ENCODE measurements at places on chromosomes 1 and 21.

DNA sequence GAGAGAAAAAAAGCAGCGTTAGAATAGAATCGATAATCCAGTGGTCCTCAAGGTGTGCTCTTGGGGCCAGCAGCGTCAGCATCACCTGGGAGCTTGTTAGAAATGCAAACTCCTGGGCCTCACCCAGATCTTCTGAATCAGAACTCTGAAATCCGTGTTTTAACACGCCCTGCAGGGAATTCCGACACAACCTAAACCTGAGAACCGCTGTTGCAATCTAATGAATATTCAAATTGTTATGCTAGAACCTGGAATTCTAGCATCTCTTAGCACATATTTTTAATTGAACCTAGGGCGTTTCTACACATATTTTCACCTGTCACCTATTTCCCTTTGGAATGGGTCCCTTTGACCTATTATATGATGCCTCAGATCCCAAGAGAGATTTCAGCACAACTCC lies 175.7 kb downstream of the PSMG1 start:
- DNase-seq: no peak

GRCh38 chr1:8047686-8048445 lies 21.8 kb upstream of the ERRFI1 start:
- no peak for DNase-seq

DNA sequence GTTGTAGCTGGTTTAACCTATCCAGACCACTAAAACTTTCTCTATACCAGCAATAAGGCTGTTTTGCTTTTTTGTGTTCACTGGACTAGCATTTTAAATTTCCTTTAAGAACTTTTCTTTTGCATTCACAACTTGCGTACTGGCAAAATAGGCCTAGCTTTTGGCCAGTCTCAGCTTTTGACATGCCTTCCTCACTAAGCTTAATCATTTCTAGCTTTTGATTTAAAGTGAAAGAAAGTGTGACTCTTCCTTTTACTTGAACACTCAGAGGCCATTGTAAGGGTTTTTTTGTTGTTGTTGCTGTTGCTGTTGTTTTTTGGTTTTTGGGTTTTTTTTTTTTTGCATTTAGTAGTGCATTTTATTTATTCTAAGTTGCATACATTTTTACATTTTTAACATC lies 15.2 kb downstream of the RPAP2 start:
- DNase-seq: no peak

DNA sequence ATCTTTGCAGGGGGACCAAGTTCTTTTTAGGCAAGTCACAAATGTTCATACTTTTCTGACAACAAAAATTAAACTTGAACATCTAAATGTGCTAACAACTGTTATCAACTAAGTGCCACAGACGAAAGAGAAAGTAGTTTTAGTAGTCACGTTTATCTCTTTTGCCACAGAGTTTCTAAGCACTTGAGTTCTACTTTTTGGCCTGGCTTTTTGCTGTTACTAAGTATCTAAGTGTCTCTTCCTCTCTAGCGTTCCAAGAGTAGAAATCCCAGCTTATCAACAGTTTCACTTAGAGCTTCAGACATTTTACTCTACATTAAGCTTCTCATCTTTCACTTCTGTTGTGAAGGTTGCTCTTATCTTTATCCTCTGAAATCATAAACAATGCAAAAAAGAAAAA lies 34.2 kb downstream of the GATAD2B start:
- DNase-seq: peak; percentile 14

GRCh38 chr1:103525114-103525606 lies 339 bp upstream of the RNPC3 start:
- DNase-seq: no peak

GRCh38 chr1:18234790-18235242 lies 127.2 kb downstream of the IGSF21 start:
- DNase-seq: no peak

GRCh38 chr21:25700741-25701140 lies 34.0 kb downstream of the ATP5PF start:
- no peak for DNase-seq

- peak; percentile 64 for DNase-seq
These were observed at the start of gene HEYL for GRCh38 chr1:39639305-39640130. HEYL (minus strand) TSS chr1:39639643; CDS start chr1:39639625, 18 bp downstream.

- no peak for DNase-seq
These were observed 586.1 kb upstream of the ZP4 start for GRCh38 chr1:238476841-238477240.
